ENCODE measurements at places on chromosomes 5 and 9.

GRCh38 chr5:55538661-55539060 is 3.9 kb upstream of the PLPP1 start:
- no peak for DNase-seq

- DNase-seq = no peak
These were observed 15.7 kb upstream of the SLC1A3 start for GRCh38 chr5:36590513-36591286.

- peak; percentile 42 for DNase-seq
These were observed 96.5 kb upstream of the CAST start for GRCh38 chr5:96565582-96566265.

DNA sequence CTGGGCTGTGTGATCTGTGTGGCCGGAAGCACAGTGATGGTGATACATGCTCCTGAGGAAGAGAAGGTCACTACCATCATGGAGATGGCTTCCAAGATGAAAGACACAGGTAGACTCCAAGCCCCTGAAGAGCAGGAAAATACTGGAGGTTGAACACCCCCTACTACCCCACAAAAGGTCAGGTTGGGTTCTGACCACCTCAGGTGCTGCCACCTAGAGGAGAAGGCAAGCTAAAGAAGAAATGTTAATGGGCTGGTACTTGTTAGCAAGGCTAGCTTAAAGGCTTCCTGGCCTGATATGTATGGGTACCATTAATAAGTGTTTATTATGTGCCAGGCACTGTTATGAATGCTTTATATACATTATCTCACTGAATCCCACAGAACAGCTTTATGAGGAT is 11.7 kb downstream of the NIPAL4 start:
- DNase-seq = peak; percentile 22

DNA sequence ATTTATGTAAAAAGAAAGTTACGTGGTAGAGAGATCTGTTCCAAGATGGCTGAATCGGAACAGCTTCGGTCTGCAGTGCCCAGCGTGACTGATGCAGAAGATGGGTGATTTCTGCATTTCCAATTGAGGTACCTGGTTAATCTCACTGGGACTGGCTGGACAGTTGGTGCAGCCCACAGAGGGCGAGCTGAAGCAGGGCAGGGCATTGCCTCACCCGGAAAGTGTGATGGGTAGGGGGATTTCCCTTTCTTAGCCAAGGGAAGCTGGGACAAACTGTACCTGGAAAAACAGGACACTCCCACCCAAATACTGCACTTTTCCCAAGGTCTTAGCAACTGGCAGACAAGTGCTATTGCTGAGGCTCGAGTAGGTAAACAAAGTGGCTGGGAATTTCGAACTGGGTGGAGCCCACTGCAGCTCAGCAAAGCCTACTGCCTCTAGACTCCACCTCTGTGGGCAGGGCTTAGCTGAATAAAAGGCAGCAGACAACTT is 13.1 kb upstream of the HSD17B4 start:
- no peak for DNase-seq

- DNase-seq = no peak
These were observed 63.6 kb downstream of the ANXA1 start for GRCh38 chr9:73215249-73215648.

- DNase-seq = no peak
These were observed 59.3 kb downstream of the ZFAND5 start for GRCh38 chr9:72305707-72306106.

DNA sequence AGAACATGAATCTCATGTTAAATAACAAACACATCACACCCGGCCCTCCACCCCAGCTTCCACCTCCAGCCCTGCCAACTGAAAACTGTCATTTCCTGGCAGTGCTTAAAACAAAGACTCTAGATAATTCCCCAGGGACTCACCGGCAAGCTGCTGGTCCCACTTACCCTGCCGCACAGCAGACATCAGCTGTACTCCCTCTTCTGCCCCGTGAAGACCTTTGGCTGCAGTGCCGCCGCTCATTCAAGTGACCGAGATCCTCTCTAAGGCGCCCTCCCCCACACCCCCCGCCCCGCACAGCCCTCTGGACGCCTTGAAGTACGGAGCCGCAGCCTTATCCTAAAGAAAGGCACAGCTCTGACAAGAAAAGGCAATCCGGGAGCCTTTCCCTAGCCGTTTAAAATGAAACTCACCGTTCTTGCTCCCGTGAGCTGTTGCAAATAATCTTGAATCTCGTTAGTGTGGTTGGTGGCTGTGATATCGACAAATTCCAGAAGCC is 434 bp downstream of the GLRX start:
- peak; percentile 51 for DNase-seq

DNA sequence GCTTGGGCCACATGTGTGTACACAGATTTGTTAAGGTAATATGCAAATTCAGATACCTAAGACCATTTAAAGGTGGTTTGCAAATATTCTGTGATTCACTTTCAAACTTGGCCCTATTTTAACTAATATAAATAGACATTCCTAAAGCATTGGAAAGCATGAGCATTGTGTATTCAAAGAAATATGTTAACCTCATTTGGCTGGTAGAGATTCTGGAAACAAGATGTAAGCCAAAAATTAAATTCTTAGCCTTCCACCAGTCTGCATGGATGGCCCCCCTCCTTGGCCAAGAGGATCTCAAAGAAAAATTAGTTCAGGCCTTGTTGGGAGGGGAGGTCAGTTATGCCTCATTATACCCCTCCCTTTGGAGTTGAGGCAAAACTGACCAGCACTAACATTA is 38.7 kb upstream of the C6 start:
- no peak for DNase-seq

DNA sequence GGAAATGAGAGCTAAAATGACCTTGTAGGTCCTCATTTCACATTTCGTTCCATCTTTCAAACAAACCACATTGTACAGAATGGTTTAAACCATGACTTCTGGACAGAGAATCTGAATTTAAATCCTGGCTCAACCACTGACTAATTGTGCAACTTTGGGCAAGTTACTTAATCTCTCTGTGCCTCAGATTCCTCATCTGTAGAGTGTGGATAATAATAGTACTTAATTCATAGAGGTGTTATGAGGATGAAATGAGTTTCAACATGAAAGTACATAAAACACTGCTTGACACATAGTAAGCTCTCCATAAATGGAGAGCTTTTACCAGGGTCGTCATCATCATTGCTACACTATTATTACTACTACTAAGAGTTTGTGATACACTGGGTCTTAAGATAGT is 46.3 kb upstream of the FOXE1 start:
- DNase-seq = no peak

DNA sequence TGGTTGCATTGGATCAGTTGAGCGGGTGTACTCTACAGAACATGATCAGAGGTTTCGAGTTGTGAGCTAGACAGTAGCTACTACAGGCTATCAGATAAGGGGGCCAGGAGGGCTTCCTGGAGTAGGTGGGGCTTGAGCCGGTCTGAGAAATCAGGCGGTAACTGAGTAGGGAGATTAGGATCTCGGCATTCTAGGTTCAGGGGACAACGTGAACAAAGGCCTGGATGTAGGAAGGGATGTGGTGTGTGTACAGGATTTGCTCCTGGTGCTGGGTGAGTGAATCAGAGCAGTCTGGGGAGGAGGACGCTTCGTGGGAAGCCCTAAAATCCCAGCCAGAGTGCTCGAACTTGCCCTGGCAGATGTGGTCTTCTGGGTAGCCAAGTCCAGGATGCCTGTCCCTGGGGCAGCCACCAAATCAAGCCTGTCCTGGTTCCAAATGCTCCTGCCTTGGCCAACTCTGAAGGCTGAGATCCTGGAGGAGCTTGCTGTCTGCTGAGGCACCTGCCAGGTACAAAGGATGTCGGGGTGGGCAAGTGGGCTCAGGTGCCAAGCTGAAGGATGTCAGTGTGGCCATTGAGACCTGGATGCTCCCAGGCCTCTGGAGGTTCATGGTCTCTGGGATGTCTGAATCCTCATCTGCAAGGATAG is 33.4 kb downstream of the STC2 start:
- DNase-seq = no peak

DNA sequence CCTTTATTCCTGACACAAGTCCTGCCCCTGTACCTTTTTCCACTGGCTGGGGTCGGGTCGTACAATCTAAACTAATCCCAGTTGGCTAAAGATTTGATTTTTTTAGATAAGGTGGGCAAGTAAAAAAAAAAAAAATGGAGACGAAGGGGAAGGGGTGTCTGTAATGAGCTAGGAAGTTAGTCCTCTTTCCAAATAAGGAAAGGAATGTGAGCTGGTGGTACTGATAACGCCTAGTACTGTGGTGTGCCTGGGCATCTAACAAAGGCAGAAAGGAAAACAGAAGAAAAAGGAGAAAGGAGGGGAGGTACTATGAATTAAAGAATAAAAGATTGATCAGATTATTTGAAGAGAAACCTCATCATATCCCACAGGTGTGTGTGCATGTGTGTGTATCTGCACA is 21.3 kb downstream of the PRDM9 start:
- DNase-seq = no peak

DNA sequence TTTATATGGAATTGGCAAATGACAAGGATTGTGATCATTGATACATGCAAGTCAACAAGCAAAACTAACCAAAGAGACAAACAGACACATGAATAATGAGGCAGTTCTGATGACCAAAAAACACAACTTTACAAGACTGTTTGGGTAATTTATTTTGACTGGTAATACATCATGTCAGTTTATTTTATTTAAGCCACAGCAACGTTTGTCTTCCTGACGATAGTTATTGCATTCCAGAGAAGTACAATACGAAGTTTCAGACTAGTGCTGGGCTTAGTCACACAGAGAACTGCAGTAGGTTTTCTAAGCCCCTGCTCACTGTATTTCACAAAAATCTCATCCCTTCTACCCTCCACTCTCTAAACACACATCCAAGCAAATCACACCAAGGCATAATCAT is 514.2 kb downstream of the RAB3C start:
- no peak for DNase-seq

GRCh38 chr9:98795970-98796363 is 388 bp downstream of the ANKS6 start:
- no peak for DNase-seq

DNA sequence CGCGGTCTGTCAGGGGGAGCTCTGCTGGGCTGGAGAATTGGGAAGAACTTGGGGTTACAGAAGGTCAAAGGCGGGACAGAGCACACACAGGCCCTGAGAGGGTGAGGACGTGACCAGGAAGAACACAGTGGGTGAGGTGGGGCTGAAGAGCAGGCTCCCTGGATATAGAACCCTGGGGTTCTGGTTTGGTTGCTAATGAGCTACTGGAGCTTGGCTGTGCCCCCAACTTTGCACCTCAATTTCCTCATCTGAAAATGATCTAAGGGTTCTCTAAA is 83.8 kb downstream of the PRRT1B start:
- DNase-seq = no peak

DNA sequence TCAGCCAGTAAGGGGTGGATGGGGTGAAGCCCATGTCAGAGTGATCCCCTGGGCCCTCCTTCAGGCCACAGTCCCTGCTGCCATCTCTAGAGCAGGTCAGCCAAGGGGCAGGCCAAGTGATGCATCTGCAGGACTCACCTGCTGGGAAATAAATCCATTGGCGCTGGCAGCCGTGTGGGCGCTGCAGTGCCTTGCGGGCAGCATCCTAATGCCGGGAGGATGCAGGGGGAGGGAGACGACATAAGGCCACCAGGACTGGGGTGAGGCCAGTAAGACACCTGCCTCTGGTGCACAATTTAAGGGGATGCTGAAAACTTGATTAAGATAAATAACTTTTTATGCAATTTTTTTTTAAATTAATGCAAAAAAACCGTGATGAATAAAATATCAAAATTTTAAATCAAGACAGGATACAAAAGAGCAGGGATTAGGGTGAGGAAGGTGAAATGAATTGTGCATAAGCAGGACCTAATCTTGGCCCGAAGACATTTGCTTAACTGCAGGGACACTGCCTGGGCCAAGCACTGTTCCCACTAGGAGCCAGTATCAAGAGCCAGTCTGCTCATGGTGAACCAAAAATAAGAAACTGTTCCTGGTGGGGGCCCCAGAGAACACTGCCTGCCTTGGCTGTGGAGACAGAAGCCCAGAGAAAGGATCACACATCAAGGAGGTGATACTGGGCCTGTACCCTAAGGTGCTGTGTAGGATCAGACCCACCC is 67.5 kb upstream of the CPLX2 start:
- DNase-seq = no peak

GRCh38 chr5:175060257-175060656 is 335.9 kb downstream of the MSX2 start:
- DNase-seq = no peak

DNA sequence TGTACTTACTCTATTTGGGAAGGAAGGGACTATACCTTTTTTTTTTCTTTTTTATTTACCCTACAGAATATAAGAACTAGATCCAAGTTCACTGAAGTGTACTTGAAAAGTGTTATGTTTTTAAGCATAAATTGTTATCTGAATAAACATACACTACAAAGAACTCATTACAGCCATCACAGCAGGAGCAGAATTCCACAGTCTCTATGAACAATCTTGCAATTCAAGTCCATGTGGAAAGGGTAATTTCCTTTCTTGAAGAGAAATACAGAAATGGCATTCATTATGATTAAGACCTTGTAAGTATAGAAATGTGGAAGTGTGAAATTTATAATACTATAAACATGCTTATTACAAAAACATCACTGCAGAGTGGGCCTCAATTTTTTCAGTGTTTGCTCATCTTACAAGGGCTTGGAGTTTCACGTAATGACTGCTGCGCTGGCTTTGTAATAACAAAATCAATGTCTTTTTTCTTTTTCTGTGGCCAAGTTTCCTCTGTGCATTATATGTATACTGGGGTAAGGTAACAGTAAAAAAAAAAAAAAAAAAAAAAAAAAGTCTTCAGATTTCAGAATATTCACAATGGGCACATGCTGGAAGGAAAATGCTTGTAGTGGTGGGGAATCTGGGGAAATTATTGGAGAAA is 77.0 kb upstream of the GNA14 start:
- no peak for DNase-seq

GRCh38 chr9:132409828-132410528 is at the start of gene CFAP77:
Gene CFAP77 (plus strand): TSS chr9:132410211. CDS start chr9:132410272, 61 bp downstream.
- DNase-seq = peak; percentile 51

GRCh38 chr9:122340161-122340560 is 30.7 kb upstream of the PTGS1 start:
- DNase-seq = no peak

DNA sequence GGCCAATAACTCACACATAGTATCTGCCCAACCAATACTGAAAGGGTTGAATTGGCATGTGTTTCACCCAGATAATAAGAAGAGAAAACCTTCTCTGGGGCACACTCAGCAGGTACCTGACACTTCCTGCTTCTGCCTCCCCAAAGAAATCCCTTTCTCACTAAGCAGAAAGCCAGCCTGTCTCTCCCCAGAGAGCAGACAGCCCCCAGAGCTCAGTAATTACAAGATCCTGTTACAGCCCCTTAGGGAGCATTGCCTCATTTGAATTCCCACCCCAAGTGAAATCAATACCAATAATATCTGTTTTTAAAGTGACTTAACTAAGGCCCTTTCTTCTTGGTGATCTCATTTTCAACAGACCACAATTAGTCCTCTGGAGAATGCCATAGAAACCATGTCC is 38.5 kb upstream of the FOXI1 start:
- no peak for DNase-seq

- DNase-seq = no peak
These were observed 47.3 kb downstream of the TGFBI start for GRCh38 chr5:136076067-136076466.

- no peak for DNase-seq
These were observed 21.0 kb downstream of the ISL1 start for GRCh38 chr5:51404255-51404654.

Data from kidney glomerular epithelial cell (primary cell).